ENCODE measurements at places on chromosomes 6 and 20. TPM values are rescaled to one million over a fixed set of nuclear protein-coding genes. Genes with fewer than 3 reads are reported as not detected.

PACRG gene
- total RNA-seq: not detected

ROMO1 gene
- total RNA-seq: 109 TPM

STX11 gene
- total RNA-seq: 1.3 TPM

EPM2A gene
- 40.0 TPM for total RNA-seq

PDYN gene
- not detected for total RNA-seq

NKX2-2 gene
- total RNA-seq: not detected

C20orf144 gene
- total RNA-seq: 0.31 TPM

MICB gene
- total RNA-seq: 33.9 TPM
